T-helper 17 cell (primary cell): ENCODE measurements at places on chromosomes 4 and X. TPM values are rescaled to one million over a fixed set of nuclear protein-coding genes. Genes with fewer than 3 reads are reported as not detected.
A peak's percentile ranks its signal among the peaks of the same experiment; 100 is the strongest.

EMD gene
- total RNA-seq, result 121 TPM

GRCh38 chr4:94759767-94760211, 2.0 kb downstream of the BMPR1B start:
- H3K4me1 ChIP-seq, result peaks cover 9% of the 10 kb centered on the region
- no peak overlapping the region for H3K27ac ChIP-seq
- no peak overlapping the region for H3K4me3 ChIP-seq
- no peak for DNase-seq

PRR32 gene
- not detected for total RNA-seq

DMP1 gene
- not detected for total RNA-seq

GRCh38 chr4:37757761-37758160, 68.7 kb upstream of the PGM2 start:
- H3K27me3 ChIP-seq, result peaks cover 23% of the 10 kb centered on the region
- no peak overlapping the region for H3K27ac ChIP-seq
- H3K4me3 ChIP-seq, result no peak overlapping the region

DNA sequence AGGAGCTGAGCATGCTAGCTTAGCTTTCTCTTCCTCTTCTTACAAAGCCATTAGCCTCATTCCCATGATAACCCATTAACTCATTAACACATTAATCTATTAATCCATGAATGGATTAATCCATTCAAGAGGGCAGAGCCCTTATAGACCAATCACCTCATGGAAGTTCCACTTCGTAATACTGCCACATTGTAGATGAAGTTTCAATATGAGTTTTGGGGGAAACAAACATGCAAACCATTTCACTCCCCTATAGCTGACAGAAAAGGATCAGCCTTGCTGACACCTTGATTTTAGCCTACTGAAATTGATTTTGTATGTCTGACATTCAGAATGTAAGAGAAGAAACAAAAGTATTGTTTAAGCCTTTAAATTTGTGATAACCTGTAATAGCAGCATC, 251.8 kb upstream of the GALNTL6 start:
- no peak overlapping the region for H3K4me3 ChIP-seq
- H3K27ac ChIP-seq, result no peak overlapping the region
- no peak for DNase-seq
- H3K4me1 ChIP-seq, result no peaks in the 10 kb centered on the region
- H3K27me3 ChIP-seq, result no peaks in the 10 kb centered on the region

TCEAL6 gene
- total RNA-seq, result not detected

DNA sequence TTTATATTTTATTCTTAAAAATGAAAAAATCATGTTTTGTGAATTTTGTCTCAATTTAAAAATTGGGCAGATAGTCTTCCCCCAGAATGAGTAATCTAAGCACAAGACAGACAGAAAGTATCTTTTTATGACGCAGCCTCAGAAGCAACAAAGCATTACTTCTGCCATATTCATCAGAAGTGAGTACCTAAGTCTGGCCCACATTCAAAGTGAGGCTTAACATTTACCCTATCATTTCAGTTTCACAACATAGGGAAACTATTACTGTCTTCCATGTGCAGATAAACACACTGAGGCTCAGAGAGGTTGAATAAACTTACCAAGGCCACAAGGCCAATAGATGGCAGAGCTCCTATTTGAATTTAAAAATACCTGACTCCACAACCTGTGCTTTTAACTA, 4.4 kb upstream of the PRDX4 start:
- H3K27ac ChIP-seq, result peak overlapping the region; percentile 88
- peaks cover 10% of the 10 kb centered on the region for H3K4me1 ChIP-seq
- H3K27me3 ChIP-seq, result no peaks in the 10 kb centered on the region

DNA sequence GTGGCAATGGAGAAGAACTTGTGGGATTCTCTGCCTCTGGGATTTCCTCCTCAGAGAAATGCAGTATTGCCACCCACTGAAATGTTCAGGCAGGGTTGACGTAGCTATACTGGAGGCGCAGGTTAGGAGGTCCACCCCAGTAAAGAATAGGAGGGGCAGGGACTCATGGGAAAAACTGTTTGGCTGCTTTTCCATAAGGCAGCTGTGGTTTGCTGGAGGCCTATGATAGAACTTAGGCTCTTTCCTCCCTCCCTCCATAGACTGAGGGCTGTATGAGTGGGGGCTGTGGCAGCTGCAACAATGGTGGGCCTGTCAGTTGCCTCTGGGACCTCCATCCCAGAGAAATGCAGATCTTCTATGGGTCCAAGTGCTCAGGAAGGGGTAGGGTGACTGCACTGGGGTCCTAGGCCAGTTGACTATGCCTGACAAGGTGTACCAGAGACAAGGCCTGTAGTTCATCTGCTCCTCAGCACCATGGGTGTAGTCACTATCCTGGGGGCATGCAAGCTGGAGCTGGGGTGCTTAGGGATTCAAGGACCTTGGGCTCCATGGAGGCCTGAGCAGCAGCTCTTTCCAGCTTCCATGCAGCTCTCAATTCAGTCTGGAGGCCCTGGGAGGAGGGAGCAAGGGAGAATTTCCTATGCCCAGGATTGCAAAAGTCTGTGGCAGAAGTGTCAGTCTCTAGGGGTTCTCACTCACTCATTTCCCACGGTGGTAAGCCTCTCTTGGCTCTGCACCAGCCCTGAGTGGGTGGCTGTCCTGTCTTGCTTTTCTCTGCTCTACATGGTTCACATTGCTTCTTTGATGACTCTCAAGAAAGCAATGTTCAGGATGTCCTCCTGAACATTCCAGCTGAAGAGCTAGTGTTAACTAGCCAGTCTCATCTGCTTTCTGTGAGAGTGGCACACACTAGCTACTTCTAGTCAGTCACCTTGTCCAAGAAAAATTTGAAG, 353.0 kb downstream of the IDS start:
- H3K4me3 ChIP-seq, result no peak overlapping the region
- no peaks in the 10 kb centered on the region for H3K36me3 ChIP-seq
- H3K27me3 ChIP-seq, result no peaks in the 10 kb centered on the region
- H3K4me1 ChIP-seq, result no peaks in the 10 kb centered on the region

ADAM29 gene
- total RNA-seq, result not detected

C4orf54 gene
- not detected for total RNA-seq

DNA sequence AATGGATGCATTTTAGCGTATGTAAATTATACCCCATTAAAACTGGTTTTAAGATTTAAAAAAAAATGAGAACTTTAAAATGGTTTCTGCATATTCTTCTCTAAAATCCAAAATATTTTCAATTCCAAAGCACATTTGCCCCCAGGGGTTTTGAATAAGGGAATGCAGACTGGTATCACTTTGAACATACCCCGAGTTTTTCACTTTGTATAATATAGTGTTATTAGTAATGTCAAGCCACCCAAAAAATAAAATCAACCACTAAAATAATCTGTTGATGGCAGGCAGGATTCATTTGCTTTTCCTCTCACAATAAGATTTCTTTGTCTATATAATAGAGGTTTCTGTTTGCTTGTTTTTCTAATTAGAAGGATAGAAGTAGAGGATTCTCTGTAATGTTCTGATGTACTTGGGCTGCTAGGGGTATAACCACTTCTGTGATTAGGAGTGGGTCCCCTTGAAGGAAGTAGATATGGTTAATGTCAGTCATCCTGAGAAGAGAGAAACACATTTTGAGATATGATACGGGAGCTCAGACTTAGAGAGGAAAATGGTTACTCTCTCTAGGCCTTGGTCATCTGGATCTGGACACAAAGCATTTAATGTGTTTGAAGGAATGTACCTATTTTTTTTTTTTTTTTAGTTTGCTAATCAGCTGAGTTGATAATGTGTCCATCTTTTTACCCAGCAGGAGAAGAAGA, 9.3 kb upstream of the LIN54 start:
- H3K4me3 ChIP-seq, result no peak overlapping the region
- H3K27ac ChIP-seq, result no peak overlapping the region
- no peak for DNase-seq
- no peaks in the 10 kb centered on the region for H3K36me3 ChIP-seq

DUX4 gene
- not detected for total RNA-seq

DNA sequence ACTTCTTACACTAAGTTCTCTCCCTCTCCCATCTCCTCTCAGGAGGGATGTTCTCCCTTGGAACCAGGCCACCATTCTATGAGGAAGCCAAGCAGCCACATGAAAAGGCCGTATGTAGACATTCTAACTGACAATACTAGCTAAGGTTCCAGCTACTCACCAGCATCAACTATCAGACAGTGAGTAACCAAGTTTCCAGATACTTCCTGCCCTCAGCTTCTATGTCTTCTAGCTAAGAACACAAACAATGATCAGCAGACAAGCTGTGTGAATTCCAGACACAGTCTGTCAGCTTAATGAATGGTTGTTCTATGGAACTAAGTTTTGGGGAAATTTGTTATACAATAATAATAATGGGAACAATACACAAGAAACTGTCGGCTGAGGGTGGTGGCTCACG, 50.8 kb downstream of the SMIM14 start:
- no peak overlapping the region for H3K27ac ChIP-seq
- no peaks in the 10 kb centered on the region for H3K27me3 ChIP-seq
- H3K4me3 ChIP-seq, result no peak overlapping the region
- no peaks in the 10 kb centered on the region for H3K4me1 ChIP-seq
- DNase-seq, result no peak
- H3K36me3 ChIP-seq, result peaks cover 2% of the 10 kb centered on the region

TCEAL2 gene
- total RNA-seq, result 1.1 TPM

GRCh38 chr4:37826295-37827029, at the start of gene PGM2:
Gene PGM2 (plus strand): TSS chr4:37826686. CDS start chr4:37826733, 47 bp downstream.
- peak within 1 kb of the TSS; percentile 99 for H3K4me3 ChIP-seq
- peak; percentile 85 for DNase-seq
- peak within 1 kb of the TSS; percentile 96 for H3K27ac ChIP-seq
- no peaks in the 10 kb centered on the region for H3K27me3 ChIP-seq
- peaks cover 14% of the 10 kb centered on the region for H3K36me3 ChIP-seq

CCNQ gene
- total RNA-seq, result 14.6 TPM

DNA sequence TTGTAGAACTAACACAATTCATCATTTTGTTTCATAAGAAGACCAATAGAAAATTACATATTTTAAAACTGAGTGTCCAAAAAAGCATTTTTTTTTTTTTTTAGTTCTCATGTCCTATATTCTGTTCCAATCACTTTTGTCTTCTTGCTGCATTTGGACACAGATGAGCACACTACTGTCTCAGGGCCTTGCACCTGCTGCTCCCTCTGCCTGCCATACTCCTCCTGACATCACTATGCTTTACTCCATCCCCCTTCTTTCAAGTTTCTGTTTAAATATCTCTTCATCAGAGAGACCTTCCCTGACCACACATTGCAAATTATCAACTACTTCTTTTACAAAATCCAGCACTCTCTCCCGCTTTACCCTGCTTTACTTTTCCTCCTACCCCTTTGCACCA, 230.7 kb upstream of the GK2 start:
- no peaks in the 10 kb centered on the region for H3K36me3 ChIP-seq
- no peak for DNase-seq
- H3K27ac ChIP-seq, result no peak overlapping the region

- H3K27ac ChIP-seq, result no peak overlapping the region
- peaks cover 5% of the 10 kb centered on the region for H3K36me3 ChIP-seq
- DNase-seq, result no peak
- H3K4me1 ChIP-seq, result peaks cover 2% of the 10 kb centered on the region
- H3K27me3 ChIP-seq, result no peaks in the 10 kb centered on the region
- H3K4me3 ChIP-seq, result peak overlapping the region; percentile 3
These were observed 15.8 kb downstream of the RASGEF1B start for GRCh38 chr4:81455897-81456296.

RTL5 gene
- 2.7 TPM for total RNA-seq

CDX4 gene
- total RNA-seq, result not detected

- no peak overlapping the region for H3K27ac ChIP-seq
- DNase-seq, result no peak
These were observed 129.2 kb upstream of the PAK3 start for GRCh38 chrX:110966839-110967238.

DNA sequence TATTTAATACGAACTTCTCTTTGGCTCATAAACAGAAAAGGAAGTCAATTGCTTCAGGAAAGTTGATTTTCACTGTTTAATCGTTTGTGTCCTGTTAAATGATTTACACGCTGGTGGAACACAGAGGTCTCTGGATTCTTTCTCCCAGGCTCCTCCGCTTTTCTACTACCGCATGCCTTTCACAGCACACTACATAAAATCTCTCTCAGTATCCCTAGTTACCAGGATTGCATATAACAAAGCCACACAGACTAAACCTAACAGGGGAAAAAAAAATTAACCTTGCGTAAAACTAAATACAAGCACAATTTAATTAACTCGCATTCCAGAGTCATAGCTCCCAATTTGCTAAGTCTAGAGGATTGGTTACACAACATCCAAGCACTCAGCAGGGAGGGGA, 133.9 kb downstream of the CORIN start:
- H3K4me1 ChIP-seq, result no peaks in the 10 kb centered on the region
- no peak overlapping the region for H3K27ac ChIP-seq
- peaks cover 62% of the 10 kb centered on the region for H3K27me3 ChIP-seq
- no peak for DNase-seq
- no peaks in the 10 kb centered on the region for H3K36me3 ChIP-seq

GRCh38 chrX:39873117-39873516, 224.6 kb downstream of the BCOR start:
- DNase-seq, result no peak
- H3K27ac ChIP-seq, result no peak overlapping the region
- H3K4me3 ChIP-seq, result no peak overlapping the region
- no peaks in the 10 kb centered on the region for H3K36me3 ChIP-seq
- H3K4me1 ChIP-seq, result peaks cover 17% of the 10 kb centered on the region

C4orf51 gene
- not detected for total RNA-seq

GRCh38 chr4:87971866-87972265, 3.6 kb upstream of the SPP1 start:
- no peak for DNase-seq
- peaks cover 72% of the 10 kb centered on the region for H3K27me3 ChIP-seq
- no peak overlapping the region for H3K4me3 ChIP-seq

DNA sequence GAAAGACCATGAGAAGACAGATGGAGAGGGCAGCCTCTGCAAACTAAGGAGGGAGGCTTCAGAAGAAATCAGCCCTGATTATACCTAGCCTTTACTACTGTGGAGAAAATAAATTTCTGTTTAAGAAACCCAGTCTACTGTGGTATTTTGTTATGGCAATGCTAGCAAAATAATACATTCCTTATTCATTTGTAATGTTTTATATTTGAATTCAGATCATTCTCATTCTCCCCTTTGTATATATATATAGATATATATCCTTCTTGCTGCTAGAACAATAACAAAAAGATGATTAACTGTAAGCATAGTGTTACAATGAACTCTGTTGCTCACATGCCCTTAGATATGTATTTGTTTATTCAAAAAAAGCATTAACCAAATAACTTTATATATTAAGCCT, 22.5 kb downstream of the DMD start:
- no peak for DNase-seq
- no peaks in the 10 kb centered on the region for H3K27me3 ChIP-seq

- no peak overlapping the region for H3K4me3 ChIP-seq
- no peak overlapping the region for H3K27ac ChIP-seq
- peaks cover 24% of the 10 kb centered on the region for H3K4me1 ChIP-seq
- DNase-seq, result no peak
These were observed 65.3 kb downstream of the RHOH start for GRCh38 chr4:40262077-40262528.

SLC10A6 gene
- total RNA-seq, result not detected

- peaks cover 4% of the 10 kb centered on the region for H3K4me1 ChIP-seq
- H3K4me3 ChIP-seq, result no peak overlapping the region
- H3K27ac ChIP-seq, result no peak overlapping the region
- no peak for DNase-seq
- no peaks in the 10 kb centered on the region for H3K27me3 ChIP-seq
These were observed 110.1 kb downstream of the PGRMC2 start for GRCh38 chr4:128177498-128177897.
